Amniotic stem cell (primary cell): ENCODE measurements at places on chromosomes 12 and 14.

- no peak for DNase-seq
These were observed 491.0 kb downstream of the NAV3 start for GRCh38 chr12:78321696-78322095.

GRCh38 chr12:29334937-29335336 lies 46.0 kb downstream of the ERGIC2 start:
- DNase-seq: no peak

GRCh38 chr12:88310666-88311065 lies 168.6 kb downstream of the TMTC3 start:
- no peak for DNase-seq

- DNase-seq: no peak
These were observed 116.4 kb upstream of the ATF1 start for GRCh38 chr12:50647479-50647878.

DNA sequence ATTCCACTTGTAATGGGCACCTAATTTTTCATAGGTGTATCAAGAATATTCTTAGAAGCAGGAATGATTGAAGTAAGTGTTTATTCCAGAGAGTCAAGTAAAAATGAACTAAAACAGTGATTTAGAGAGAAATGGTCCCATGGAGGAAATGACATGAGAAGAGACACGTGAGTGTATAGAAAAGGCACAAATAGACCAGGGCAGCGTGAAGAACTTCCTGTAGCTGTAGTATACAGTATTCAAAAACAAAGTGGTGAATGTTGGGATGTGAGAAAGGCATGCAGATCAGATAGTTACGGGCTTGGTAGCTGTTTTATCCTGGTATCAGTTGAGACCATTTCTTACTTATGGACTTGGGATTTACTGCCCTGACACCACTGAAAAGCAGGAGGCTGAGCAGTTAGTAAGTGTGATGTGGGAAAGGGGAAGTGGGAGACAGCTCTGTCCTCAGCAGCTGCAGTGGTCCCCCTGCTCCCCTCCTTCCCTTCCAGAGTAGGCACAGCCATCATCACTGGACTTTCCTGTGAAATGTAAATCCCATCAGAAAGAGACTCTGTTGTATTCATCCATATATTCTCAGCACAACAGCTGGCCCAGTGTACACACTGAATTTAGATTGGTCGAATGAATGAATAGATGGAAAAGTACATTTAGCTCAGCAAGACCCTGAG lies 16.8 kb upstream of the TESPA1 start:
- no peak for DNase-seq

DNA sequence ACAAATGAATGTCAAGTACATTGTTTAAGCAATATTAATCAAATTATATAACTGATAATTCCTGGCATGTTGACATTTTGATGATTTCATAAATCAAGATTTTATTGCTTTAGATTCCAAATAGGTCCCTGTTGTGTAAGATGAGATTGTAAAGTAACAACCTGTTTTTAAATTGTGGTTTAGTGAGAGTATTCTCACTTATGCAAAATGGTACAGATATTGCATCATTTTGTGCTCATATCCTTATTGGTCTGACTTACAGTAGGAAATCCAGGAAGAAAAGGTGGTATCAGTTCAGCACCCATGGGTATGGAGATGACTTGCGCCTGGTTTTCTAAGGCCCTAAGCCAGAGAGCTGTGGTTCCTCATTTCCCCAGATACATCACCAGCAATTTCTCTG lies 165.5 kb downstream of the KIF21A start:
- DNase-seq: no peak

GRCh38 chr12:125284945-125285685 lies 219.9 kb downstream of the AACS start:
- no peak for DNase-seq

DNA sequence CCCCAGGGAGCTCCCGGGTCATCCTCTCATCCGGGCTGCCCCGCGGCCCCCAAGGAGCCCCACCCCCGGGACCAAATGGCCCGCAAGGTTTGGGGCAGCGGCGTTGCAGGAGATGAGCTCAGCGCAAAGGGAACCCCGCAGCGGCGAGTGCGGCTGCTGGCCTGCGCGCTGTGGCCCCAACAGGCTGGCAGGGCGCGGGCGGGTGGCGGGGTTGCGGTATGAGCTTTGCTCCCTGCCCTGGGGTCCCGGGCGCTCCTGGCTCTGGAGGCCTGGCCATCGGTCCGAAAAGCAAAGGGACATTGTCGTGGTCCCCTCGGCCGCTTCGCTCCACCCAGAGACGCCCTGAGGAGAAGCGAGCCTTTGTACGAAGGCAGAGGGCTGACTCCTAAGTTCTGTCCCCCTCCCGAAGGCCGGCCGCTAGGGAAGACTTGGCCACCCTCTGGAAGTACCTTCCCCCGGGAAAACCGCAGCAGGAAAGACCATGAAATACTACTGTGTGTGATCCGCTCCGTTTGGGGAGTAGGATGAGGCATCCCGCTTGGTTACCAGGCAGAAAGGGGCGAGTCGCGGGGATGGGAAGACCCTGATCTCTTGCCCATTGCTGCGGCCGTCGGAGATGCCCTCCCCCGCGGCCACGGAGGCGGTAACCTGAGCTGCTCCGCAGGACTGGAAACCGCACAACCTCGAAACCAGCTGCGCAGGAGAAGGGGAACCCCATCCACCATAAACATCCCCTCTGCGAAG lies 620 bp upstream of the NID2 start:
- DNase-seq: no peak

GRCh38 chr14:78403278-78403815 lies 233.2 kb downstream of the NRXN3 start:
- DNase-seq: no peak

DNA sequence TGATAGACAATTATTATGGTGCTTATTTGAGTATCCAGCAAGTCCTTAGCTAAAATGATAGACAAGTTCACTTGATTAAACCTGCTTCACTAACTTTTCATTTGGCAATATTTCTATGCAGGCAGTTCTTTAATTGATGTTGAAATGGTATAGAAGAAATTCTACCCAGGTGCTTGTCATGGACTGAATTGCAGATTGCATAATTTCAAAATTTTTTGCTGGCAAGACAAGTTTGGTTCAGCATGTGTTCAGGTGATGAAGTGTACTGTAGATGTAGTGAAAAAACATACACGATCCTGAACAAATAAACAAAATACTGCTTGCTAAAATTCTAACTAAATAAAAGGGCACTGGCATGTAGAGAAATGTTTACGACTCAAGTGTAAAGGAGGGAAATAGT lies 189.0 kb downstream of the FOXA1 start:
- no peak for DNase-seq

DNA sequence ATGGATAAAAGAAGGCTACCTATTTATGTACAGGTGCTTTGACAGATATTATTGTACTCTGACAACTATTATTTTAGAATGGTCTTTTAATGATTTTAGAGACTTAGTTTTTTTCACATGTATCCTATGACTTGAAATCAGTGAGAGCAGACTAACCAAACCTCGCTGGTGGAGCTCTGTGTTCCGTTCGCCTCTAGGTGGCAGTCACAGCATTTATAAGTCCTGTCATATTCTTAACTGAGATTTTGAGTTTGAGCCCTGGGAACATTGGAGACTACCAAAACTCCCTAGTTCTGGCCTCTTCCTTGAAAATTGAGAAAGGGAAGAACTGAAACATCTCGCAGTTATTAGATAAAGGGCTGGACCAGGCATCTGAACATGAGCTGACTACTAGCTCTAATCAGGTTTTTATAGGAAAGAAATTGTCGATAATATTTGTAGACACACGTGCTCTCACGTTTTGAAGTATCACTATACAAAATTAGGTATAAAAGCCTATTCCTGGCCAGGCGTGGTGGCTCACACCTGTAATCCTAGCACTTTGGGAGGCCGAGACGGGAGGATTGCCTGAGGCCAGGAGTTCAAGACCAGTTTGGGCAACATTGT lies 48.3 kb downstream of the TTLL5 start:
- DNase-seq: peak; percentile 84

GRCh38 chr14:89212386-89213235 lies 204.4 kb downstream of the FOXN3 start:
- no peak for DNase-seq

GRCh38 chr14:21047378-21047781 lies 5.2 kb downstream of the RNASE7 start:
- DNase-seq: no peak

DNA sequence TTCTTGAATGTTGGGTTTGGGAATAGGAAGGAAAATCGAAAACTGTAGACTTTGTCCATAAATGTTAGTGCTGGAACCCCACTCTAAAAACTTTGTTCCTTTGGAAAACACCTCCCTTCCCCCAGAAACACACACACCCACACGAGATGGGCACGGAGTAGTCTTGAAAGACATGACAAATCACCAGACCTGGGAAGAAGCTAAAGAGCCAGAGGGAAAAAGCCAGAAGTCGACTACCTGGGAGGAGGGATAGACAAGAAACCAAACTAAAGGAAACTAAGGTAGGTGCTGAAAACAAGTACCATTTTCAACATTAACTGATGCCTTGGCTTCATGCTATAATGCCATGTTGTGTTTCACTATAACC lies 925 bp upstream of the NANOG start:
- DNase-seq: no peak

DNA sequence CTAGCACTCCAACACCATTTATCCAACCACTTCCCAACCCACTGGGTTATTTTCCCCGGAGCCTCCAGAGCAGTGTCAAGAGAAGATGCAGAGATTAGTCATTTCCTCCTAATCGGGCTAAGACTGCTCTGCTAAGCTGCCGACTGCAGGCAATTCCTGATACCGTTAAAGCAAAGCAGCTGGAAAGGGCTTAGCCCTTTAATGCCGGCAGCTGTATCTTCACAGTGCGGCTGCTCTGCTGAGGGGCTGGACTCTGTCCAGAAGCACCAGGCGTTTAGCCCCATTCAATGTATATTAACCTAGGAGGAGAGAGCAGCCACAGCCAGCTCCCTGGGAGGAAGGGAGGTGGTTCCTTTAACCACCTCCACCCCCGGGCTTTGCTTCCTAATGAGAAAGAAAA lies 11.1 kb downstream of the AQP6 start:
- DNase-seq: peak; percentile 61

- DNase-seq: no peak
These were observed 654.8 kb upstream of the TBX3 start for GRCh38 chr12:115338566-115339294.

DNA sequence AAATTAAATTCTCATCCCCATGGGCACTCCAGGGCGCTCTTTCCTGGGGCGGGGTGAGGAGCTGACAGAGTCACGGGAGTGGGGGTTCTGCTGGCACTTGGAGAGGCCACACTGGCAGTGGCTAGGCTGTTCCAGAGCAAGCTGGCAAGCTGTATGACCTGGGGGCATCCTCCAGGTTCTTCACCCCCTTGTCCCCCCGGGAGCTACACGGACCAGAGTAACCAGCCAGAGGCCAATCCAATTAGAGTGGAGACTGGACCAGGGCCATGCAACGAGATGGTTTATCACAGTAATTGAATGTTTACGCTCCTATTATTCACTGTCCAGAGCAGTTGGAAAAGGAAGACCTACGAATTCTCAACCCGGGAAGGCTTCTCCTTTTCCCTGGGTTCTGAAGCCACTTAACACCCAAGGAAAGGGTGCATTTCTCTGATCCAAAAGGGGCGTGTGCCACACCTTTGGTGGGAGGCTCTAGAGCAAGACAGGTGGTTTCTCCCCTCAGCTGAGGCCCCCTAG lies 43.8 kb upstream of the PNMA1 start:
- DNase-seq: no peak

DNA sequence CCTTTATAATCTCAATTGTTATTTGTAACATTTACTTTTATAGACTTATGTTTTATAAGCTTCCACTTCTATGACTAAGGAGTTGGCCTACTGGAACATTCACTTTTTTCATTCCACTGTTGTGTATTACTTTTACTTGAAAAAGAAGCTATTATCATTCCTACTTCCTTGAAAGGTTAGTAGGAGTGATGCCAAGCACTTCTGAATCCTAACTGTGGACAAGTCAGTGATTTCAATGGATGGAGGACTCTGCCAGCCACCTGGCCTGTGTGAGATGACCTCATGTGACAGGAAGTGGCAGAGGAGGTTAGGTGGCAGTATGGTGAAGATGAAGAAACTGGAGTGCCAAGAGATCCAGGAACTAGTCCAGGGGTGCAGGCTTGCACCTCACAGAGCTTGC lies 46.0 kb downstream of the TECPR2 start:
- no peak for DNase-seq

GRCh38 chr12:91722072-91722471 lies 423.6 kb downstream of the BTG1 start:
- DNase-seq: no peak

- peak; percentile 18 for DNase-seq
These were observed 14.6 kb upstream of the RBM19 start for GRCh38 chr12:113980537-113981337.

GRCh38 chr12:168763-169525 lies 45.0 kb downstream of the SLC6A12 start:
- no peak for DNase-seq

DNA sequence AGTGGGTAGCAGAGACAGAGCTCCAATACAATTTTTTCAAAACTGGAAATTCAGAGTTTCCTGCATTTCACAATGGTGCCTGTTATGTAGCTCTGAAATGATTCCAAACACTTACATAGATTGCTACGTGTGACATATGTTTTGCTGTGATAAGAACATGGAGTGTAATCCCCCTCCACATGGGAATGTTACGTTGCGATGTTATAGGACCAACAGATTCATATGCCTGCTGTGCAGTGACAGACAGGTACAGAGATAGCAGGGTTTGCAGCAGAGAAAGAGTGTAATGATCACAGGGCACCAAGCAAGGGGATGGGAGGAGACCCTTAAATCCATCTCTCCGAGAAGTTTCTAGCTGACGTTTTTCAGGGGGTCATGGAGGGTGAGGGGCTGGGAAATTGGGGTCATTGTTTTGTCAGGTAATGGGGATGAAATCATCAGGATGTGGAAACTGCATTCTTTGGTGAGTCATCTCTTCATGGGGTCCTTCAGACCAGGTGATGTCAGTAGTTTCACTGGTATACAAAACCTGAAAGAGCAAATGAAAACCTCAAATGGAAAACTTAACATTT lies 76.6 kb upstream of the OSBPL8 start:
- DNase-seq: no peak

GRCh38 chr12:6424866-6425265 lies 19.9 kb upstream of the CD27 start:
- DNase-seq: no peak

DNA sequence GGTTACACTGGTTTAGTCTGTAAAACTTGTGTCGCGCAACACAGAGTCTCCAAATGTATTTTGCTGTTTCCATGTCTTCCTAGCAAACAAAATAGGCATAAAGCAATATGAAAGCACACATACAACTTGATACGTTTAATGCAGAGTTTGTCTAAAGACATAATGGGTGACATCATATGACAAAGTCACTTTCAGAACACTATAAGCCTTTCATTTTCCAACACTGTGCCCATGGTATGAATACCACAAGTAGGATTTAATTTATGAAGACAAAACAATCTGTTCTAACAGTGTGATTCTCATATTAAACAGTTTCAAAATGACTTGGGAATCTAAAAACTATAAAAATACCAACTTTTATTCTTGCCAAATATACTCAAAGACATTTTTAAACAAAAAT lies 58.4 kb downstream of the PTPN21 start:
- DNase-seq: no peak
